ENCODE measurements at places on chromosomes 6 and 20.
A peak's percentile ranks its signal among the peaks of the same experiment; 100 is the strongest.

DNA sequence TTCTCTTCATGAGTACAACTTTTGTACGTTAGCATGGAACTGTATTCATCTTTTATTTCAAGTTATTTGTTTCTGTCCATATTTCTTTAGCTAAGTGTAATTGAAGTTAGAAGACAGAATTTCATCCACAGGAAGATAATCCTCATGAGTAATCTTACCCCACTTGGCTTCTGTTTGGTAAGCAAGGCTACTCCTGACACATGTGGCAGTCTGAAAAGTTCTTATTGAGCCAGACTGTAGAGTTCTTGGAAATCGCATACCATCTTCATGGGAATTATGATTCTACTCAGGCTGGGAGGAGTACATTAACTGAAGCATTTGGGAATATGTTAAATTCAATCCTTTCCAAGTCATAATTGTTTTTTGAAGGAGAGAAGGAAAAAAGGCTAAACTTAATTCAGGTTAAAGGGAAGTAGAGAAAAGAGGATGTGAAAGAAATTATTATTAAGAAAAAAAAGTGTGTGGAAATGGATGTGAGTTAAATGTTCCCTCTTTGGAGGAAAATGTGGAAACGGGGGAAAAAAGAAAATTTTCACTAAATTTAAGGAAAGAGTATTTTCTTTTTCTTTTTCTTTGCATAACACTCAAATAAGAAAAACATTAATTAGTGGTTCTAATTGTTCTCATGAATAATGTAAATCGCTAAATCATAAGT is 41.5 kb upstream of the TENT5A start:
- no peak for DNase-seq

- no peak for DNase-seq
Observed at GRCh38 chr20:45341579-45341938, 6.7 kb downstream of the SDC4 start.

DNA sequence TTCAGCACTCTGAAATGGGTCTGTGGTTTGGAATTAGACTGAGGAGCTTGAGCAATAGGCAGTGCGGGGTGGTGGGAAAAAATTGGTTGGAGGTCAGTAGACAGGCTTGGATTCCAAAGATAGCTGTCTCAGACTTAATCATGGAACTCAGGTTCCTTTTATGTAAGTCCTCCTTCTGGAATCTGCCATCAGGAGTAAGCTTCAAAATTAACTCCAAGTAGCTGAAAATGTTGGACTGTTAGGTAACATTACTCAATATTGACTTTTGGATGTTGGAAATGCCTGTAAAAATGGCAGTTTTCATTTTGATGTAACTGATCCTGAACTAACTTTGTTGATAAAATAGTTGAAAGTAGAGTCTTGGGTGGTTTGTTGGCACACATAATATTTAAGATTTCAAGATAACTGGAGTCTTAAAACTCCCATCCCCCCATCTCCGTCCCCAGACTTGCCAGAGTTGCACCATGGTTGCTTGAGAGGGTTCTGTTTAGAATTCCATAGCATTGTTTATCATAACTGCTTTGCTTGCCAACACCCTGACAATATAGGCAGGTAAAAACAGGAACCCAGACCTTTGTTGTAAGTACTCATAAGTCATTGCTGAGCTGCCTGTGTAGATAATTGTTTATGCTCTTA is 83.0 kb downstream of the PHF20 start:
- DNase-seq, result no peak

DNA sequence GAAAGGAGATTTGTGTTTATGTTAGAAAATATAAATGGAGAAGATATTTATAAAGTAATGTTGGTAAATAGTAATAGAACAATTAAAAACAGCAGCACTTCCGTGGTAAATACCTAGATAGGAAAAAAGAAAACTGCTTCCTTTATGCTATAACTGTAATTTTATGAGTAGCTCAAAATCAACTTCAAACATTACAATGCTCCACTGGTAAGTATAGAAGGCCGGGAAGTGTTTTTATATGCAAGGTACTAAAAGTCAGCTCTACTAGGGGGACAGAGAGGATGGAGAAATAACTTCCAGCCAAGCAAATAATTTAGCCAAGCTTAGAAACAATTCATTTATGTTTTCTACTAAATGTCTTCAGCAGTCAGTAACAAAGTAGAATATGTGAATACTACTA is 56.7 kb downstream of the ARHGAP18 start:
- DNase-seq, result no peak

GRCh38 chr20:40815156-40816038 is 126.4 kb upstream of the MAFB start:
- no peak for DNase-seq

GRCh38 chr6:106546691-106547414 is 82.4 kb downstream of the RTN4IP1 start:
- DNase-seq, result no peak

DNA sequence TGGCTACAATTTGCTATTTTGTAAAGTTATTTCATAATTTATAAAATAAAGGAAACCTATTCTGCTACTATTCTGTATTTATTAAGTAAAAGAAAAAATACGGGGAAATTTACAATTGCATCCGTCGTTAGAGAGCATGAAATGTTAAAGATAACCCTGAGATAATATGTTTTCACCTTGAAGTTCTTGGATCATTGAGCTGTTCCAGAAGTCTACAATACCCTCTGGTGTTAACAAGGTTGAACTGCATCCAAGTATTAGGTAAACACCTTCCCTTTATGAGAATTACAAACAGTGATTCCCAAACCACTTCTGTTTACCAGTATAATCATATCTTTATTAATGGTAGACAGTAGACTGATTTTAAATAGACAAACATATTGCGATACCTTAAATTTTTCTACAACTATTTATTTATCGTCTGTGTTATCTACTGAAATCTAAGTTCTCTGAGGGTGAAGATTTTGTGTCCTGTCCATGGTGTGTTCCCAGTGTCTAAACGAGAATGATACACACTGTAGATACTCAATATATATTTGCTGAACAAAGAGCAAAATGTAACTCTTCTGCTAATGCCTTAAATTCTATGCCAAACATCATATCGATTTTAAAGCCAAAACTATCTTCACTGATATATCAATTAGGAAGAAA is 28.2 kb downstream of the TBC1D32 start:
- DNase-seq, result peak; percentile 18

GRCh38 chr6:70547313-70547712 is 19.4 kb upstream of the SDHAF4 start:
- no peak for DNase-seq

GRCh38 chr6:22067122-22067521 is 229.7 kb downstream of the PRL start:
- no peak for DNase-seq

- DNase-seq, result no peak
Observed at GRCh38 chr6:26122402-26122792, 35.2 kb downstream of the HFE start.

DNA sequence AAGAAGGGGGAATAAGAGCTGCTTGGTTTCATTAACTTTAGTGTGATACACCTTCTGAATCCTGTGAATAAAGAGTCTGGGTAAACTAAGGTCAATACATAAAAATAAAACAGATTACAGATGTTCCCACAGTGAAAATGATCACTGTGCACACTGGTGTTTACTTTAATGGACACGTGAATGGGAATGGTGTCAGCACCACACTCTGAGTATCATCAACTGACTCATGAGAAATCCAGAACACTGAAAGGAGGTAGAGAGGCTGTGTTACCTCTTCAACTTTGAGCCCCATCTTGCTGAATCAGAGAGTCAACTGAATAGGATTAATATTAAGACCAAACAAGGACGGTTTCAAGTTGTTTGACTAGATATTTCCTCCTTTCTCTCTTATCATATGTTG is 75.0 kb downstream of the ELOVL4 start:
- DNase-seq, result no peak

- no peak for DNase-seq
Observed at GRCh38 chr6:140043762-140044378, 669.4 kb upstream of the CITED2 start.

All from SK-N-MC (cell line).